Stimulated activated naive CD4-positive, alpha-beta T cell (primary cell): ENCODE measurements at places on chromosomes 7 and 10.
A peak's percentile ranks its signal among the peaks of the same experiment; 100 is the strongest.

DNA sequence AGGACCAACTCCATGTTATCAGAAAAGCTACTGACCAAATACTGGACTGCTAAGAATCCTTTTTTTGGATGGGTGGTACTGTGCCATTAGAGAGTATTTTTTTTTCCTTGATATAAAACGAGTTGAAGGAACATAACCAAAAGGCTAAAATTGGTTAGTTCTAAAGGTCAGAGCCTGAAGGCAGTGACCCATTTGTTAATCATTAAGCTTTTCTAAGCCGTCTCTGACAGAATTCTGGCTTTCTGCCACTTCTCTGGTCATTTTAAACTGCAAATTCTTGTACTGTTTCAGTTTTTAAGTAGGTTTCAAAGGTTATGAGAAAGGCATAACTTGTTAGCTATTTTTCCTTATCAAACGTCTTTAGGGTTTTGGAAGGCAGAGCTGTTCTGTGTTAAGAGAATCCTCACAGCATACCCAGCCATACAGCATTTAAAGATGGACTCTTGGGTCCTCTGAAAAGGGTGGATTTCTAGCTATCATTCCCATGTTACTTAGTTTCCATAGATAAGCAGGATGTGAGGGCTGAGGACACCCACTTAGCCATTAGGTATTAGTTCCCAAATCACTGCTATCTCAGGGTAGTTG is 196.8 kb downstream of the RNLS start:
- DNase-seq = no peak

DNA sequence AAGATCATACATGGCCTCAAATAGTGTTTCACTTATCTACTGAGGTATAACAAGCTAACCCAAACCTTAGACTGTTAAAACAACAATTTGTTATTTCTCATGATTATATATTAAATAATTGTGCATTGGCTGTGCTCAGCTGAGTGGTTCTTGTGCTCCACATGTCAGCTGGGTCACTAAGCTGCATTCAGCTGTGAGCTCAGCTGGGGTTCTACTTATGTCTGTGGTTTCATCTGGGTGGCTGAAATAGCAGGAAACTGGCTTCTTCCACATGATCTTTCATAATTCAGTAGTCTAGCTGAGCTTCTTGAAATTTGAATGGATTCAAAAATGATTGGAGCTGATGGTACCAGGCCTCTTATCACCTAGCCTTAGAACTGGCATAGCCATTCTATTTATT is 181.8 kb upstream of the CSTF2T start:
- no peak for DNase-seq

- no peak for DNase-seq
These were observed 242.0 kb downstream of the ZMYND11 start for GRCh38 chr10:377228-377627.

DNA sequence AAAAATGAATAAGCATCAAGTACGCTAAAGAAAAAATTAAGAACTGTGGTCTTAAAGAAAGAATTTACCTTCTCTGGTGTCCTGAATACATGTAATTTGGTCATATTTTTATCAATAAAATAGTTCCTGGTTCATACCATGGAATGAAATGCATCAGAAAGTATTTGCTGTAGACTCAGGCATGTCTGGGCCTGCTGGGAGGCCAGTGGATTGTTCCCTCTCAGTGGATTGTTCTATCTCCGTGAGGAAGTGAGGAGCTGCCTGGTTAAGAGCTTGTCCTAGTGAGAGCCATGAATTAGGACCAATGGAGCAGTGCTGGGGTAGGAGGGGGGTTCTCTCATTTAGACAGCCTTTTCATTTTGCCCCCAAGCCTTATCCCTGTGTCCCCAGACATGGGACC is 211.7 kb upstream of the HABP2 start:
- no peak for DNase-seq

DNA sequence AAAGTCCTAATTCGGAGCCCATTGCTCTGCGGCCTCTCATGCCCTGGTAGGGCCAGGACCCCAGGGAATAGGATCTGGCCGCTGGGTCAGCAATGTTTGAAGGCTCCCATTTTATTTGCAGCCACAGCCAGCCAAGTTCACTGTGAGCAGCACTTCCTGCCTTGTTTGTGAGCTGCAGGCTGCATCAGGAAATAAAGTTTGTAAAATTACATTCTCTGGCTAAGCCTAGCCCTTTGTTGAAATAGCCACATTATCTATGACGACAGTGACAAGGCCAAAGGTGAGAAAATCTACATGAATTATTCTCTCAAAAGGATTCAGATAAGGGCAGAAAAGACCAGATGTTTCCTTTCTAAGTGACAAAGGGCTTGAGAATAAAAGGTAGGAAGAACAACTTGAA is 23.7 kb upstream of the ITGB1 start:
- DNase-seq = no peak

GRCh38 chr10:74056050-74056818 is 58.3 kb downstream of the VCL start:
- DNase-seq = no peak

DNA sequence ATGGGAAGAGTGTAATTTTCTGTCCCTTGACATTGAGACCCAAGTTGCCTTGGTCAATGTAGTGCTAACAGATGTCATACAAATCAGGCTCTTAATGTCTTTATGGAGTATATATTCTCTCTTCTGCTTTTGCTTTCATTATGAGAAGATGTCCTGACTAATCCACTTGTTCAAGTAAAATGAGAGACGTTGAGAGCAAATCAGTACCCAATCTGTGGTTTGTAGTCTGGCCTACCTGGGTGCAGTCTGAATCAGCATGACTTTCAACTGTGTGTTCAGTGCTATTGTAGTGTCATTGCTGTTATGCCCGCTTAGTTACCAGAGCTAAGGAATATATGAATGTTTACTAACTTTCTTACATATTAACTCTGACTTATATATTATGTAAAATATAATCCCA is 612.4 kb downstream of the ANKRD7 start:
- DNase-seq = no peak

GRCh38 chr10:114635797-114636550 is 22.1 kb downstream of the ABLIM1 start:
- DNase-seq = no peak

- no peak for DNase-seq
These were observed 43.4 kb downstream of the BPGM start for GRCh38 chr7:134690016-134690415.

- no peak for DNase-seq
These were observed 173.0 kb upstream of the LANCL2 start for GRCh38 chr7:55191926-55192692.

DNA sequence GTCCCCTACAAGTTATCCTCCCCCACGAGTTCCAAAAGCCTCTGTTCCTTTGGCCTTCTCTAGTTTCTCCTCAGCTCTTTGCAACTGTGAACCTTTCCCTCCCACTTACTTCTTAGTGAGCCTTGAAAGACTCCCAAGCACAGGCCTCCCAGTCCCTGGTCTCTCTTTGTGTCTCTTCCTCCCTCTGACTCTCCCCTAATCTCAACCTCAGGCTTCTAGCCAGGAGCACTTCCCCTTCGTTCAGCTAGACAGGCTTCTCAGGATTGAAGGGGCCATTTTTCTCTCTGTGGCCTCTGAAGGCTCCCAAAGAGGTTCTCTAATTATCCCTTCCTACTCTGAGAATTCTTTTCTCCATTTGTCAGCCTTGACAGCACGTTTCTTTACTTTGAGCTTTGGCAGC is 50.2 kb upstream of the PHYHIPL start:
- DNase-seq = no peak

DNA sequence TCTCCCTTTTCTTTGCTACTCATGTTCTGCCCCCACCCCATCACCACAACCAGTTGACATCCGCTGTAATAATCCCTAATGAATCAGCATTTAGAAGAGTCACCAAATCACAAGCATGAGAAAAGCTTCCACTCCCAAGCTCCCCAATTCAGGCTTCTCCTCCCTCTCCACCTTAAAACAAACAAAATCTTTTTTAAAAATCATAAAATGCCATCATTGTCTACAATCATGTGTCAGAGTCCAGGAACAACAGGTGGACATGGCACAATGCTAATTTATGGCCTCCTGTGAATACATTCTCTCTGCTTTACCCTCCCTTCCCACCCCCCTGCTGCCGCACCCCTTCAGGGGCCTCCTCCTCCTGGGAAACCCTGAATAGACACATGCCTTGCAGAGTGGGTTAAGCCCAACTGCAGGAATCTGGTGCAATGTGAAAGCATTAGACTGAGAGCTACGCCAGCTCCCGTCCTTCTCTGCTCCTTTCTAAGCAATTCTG is 3.7 kb downstream of the LRRC4 start:
- DNase-seq = no peak

- DNase-seq = no peak
These were observed 88.6 kb downstream of the PDGFA start for GRCh38 chr7:431041-431440.

GRCh38 chr7:44394112-44394447 is 68.7 kb upstream of the CAMK2B start:
- no peak for DNase-seq

DNA sequence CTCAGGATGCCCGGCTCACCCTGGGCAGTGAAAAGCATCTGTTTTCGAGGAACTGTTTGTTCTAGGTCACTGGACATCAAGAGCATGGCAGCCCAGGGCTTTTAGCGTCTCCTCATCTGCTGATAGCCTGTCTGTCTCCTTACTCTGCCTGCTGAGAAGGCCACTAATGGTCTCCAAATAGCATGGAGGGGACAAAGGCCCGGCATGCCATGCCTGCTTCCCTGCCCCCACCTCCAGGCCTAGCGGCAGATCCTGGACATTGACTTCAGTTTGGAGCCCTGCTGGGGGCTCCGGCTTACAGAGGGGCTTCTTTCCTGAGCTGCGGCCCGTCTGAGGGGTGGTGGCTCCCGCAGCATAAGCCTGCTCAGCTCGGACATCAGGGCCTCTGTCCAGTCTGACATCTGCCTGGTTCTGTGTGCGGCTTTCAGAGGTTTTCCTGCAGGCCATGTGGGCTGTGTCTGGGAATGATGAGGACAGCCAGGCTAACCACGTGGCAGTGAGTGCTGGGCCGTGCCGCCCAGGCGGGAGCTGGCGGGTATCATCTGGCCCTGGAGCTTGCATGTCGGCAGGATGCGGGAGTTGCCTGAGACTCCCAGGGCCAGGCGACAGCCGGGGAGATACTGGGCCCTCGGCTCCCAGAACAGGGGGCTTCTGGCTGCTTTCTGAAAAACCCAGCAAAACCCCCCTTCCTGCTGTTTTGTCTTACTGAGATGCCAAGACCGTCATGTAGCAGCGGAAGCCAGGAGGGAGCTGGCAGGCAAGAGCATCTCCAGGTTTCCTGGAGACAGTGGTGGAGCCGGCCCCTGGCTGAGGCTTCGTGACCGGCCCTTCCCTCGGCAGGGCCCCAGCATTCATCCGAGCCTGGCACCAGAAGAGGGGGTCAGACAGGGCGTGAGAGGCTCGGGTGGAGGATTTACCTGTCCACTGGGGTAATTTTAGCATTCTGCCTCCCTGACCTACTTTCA is 9.2 kb downstream of the PFKFB3 start:
- no peak for DNase-seq

DNA sequence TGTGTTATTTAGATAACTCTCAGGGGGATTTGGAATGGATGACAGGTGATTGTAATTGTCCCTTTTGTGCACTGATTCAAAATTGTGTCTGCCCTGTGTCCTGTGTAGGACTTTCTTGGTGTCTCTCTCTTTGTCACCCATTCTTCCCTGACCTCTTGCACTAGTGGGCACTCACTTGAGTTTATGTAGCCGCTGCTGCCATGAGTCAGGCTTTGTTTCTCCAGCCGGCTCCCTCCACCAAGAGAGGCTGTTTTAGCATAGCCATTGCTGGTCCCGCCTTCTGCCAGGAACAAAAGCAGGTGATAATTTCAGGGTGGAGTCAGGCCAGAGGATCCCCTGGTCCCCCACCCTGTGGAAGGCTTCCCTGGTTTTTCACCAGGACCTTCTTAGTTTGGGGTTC is 8.4 kb downstream of the COL17A1 start:
- no peak for DNase-seq

GRCh38 chr10:65949526-65949925 is 976.3 kb upstream of the LRRTM3 start:
- DNase-seq = no peak

DNA sequence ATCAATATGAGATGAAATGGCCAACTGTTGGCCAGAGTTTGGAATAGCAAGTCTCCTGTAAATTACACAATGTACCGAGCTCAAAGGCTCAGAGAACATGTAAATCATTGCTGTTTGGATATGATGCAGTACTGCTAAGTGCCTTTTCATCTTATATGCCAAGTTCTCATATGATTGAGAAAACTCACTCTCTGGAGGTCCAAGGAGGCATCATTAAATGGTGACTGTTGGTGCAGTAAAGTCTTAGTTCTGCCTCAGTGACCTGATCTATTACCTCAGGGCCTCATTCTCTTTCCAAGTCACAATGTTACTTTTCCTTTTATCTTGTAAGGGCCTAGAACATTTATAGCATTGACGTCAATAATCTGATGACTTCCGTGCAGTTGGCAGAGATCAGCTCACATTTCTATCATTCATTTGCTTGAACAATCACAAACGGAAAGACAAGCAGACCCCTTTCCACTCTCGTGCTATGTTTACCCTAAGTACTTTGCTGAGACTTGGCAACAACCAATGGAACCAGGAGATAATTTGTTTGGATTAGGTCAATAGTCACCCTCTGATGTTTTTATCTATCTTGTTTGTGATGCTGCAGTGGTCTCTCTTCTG is 32.6 kb upstream of the PDK4 start:
- DNase-seq = no peak

DNA sequence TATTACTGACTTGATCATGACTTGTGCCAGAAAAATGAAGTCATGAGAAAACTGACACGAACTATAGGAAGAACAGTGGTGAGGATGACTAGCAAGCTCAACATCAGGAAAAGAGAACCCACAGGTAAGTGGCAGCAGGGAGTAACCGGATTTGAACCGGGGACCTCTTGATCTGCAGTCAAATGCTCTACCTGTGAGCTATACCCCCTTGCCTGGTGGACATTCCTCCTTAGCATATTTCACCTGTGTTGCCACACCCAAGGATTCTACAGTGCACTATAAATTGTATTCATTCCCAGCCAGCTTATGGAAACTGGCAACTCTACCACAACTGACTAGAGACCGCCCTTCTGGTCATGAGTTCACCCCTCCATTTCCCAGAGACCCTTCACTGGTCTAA is 97.5 kb upstream of the ZNF746 start:
- no peak for DNase-seq

DNA sequence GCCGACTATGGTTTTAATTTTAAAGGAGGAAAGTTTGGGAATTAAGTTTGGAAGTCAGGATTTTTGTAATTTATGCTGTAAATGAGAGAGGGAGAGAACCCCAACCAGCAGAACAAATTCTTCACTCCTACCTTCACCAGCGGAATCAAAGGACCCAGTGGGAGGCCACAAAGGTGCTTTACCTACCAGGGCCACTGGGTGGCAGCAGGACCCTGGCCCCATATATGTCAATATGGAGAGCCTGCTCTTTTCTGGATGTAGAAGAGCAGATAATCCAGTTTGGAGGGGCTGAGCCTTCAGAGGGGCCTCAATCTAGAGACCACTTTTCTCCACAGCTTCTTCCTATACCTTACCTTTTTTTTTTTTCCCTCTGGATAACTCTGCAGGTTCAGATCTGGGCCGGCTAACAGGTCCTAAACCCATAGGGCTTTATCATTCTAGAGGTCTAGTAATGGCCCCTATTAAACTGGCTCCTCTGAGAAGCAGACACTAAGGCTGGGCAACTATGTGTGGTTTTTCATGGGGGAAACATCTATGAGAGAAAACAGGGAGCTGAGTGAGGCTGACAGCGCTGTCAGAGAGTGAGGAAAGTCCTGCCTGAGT is 8.5 kb upstream of the SCD start:
- DNase-seq = peak; percentile 65

- DNase-seq = no peak
These were observed 10.7 kb upstream of the PSMG3 start for GRCh38 chr7:1580422-1581030.

- no peak for DNase-seq
These were observed 114.7 kb upstream of the ANKRD30A start for GRCh38 chr10:37010741-37011140.
